ENCODE measurements at places on chromosomes 1 and 21.
A peak's percentile ranks its signal among the peaks of the same experiment; 100 is the strongest.

DNA sequence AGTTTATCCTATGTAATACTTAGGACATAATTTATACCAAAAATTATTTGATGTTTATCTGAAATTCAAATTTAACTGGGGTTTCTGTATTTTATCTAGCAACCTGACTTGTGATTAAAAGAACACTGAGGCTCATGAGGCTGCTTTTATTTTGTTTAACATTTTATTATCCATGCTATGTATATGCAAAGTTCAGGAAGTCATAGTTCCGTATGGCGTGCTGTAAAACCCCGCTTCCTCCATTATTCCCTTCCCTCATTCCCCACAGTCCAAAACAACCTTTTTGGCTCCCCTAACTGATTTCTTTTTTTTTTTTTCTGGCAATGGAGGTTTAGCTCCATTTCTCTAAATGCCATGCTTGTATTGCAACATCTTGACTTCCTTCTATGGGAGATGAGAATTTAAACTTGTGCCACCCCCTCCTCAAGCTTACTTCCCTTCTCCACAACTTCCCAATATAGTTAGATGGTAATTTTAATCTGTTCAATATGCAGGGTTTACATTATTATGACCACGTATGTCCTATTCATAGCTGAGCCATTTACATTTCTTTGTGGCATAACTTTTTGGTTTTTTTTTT, 138.0 kb upstream of the DNAH14 start:
- DNase-seq, result no peak

GRCh38 chr1:45002650-45003645, 8.2 kb downstream of the HECTD3 start:
- no peak for DNase-seq

GRCh38 chr21:18138507-18138906, 106.1 kb upstream of the CHODL start:
- DNase-seq, result no peak

DNA sequence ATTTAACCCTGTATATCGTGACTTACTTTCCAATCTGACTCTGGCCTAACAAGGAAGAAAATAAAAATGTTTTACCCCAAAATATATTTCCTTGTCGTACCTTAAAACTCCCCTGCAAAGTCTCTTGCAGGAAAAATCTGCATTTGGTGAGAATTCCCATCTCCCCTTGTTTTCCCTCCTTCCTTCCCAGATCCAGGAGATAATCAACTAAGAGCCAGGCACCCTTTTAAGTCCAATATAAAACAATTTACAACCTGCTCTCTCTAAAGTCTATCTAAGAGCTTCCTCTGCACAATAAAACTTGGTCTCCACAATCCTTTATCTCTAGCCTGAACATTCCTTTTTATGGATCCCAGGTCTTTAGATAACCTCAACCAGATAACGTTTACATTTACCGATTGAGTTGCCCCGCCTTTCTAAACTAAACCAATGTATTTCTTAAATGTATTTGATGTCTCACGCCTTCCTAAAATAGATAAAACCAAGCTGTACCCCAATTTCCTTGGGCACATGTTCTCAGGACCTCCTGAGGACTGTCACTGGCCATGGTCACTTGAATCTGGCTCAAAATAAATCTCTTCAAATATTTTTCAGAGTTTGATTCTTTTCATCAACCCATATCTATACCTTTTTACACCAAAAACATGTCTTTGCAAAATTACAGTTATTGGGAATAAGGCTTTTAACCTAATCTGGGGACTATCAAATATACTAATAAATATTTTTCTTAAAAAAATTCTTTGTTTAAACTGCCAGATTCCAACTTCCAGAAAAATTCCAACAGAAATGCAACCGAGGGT, 993 bp downstream of the DDX59 start:
- DNase-seq, result no peak

DNA sequence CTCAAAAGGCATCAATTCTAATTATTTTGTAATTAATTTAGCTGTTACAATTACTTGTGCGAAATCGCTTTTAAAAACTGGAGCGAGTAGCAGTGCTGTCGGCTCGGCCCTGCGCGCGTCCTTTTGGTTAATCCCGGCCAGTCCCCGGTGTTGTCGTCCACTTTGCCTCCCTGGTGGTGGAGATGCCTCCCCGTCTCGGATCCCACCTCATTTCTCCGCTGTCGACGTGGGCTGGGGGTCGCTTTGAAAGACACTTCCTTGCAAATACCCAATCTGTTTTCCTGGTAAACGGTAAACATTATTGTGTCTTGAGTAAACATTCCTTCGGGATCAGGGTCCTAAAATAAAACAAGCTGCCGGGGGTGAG, 3.7 kb downstream of the FOXD3 start:
- DNase-seq, result peak; percentile 69

DNA sequence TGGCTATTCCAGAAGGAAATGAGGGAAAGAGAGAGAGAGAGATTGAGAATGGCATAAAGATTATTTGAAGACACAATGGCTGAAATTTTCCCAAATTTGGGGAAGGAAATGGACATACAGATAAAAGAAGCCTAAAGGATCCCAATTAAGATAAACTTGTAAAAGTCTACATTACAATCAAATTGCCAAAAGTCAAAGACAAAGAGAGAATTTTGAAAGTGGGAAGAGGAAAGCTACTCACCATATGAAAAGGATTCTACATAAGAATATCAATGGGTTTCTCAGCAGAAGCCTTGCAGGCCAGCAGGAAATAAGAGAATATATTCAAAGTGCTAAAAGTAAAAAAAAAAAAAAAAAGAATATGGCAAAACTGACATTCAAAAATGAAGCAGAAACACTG, 233.0 kb upstream of the NFIA start:
- peak; percentile 72 for DNase-seq

GRCh38 chr1:23422941-23423340, 1.6 kb downstream of the TCEA3 start:
- DNase-seq, result no peak

- DNase-seq, result no peak
These were observed 57.2 kb downstream of the TNFSF4 start for GRCh38 chr1:173149887-173150286.

Measured in GM23338 (cell line).